ENCODE measurements at places on chromosomes 5 and 9.

GRCh38 chr9:2220036-2220435 is 204.9 kb downstream of the SMARCA2 start:
- no peak for DNase-seq

DNA sequence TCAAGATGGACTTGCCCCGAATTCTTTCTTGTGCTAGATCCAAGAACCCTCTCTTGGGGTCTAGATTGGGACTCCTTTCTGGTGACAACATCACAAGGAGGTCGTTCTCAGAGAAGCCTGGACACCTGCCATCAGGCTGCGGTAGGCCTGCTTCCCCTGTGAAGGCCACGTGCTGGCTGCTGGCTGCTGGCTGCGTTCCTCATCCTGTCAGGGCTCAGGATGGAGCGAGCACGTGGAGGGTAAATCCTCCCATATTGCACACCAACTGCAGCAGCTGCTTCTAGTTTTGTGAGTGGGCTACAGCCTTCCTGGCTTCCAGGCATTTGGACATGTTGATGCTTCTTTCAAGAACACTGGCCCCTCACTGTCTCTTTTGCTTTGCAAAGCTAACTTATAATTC is 95.6 kb downstream of the HSPA4 start:
- DNase-seq, result peak; percentile 28

GRCh38 chr5:108312258-108312657 is 69.6 kb downstream of the FBXL17 start:
- DNase-seq, result no peak

DNA sequence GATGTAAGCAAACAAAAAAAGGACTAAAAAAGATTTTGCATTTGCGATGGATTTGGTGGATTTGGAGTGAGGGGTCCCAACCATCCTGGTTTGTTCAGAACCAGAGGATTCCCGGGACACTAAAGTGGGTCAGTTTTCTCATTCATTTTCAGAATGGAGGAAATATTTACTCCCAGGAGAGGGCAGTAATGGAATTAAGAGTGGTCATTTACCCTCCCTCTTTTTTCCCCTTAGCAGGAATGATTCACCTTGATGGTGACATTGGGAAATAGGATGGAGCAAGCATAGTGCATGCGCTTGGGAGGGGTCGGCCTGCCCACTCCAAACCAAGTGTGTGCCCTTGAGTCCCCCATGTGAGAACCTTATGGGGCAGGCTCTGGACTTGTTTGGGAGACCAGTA is 164.2 kb upstream of the PUM3 start:
- DNase-seq, result no peak

- DNase-seq, result no peak
These were observed 19.1 kb upstream of the SLC9A3 start for GRCh38 chr5:543351-543750.

Measured in head of caudate nucleus (tissue), 42 donors.